ENCODE measurements at places on chromosomes 1 and 21. TPM values are rescaled to one million over a fixed set of nuclear protein-coding genes. Genes with fewer than 3 reads are reported as not detected.

DNA sequence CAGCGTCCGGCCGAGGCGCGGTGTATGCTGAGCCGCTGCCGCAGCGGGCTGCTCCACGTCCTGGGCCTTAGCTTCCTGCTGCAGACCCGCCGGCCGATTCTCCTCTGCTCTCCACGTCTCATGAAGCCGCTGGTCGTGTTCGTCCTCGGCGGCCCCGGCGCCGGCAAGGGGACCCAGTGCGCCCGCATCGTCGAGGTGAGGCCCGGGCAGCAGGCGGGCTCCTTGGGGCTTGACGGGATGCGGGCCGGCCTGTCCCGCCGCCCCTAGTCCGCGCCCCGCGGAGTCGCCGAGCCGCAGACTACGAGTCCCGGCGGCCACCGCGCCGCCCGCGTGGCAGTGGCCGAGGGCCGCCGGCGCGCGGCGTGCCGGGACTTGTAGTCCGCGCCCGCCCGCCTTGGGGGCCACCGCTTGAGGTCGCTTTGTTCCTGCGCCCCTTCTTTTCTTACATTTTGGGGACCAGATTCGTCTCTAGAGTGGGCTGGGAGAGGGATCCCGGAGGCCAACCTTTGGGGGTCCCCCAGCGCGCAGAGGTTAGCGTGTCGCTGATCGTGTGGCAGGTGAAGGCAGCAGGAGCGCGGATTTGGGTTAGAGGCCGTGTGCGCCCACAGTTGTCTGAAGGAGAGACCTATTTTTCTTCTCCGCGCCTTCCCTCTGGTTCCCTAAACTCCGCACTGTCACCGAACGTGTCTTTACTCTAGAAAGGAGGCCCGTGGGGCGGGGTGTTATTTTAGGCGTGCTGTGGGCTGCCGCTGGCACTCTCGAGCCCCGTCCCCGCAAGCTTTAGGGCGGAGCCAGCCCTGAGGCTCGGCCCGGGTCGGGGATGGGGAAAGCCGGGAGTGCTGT, 553 bp downstream of the CMPK1 start:
- peak; percentile 83 for DNase-seq

DNA sequence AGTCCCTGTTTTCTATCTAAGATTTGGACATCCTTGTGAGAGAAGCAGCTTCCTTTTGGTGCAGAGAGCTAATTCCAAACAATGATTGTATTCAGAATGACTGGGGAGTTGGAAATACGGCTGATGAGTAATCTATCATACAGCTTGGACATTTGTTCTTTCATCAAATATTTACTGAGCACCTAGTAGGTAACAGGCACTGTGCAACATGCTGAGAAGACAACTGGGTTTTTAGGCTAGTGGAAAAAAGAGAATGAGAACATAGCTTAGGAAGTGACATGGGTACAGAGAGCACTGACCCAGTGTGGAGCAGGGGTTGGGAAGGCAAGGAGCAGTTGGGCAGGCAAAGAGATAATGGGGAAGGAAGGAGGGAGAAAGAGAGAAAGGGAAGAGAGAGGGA, 87.5 kb downstream of the TBX19 start:
- no peak for DNase-seq

GRCh38 chr1:100713626-100714025, 5.9 kb upstream of the VCAM1 start:
- no peak for DNase-seq

DNA sequence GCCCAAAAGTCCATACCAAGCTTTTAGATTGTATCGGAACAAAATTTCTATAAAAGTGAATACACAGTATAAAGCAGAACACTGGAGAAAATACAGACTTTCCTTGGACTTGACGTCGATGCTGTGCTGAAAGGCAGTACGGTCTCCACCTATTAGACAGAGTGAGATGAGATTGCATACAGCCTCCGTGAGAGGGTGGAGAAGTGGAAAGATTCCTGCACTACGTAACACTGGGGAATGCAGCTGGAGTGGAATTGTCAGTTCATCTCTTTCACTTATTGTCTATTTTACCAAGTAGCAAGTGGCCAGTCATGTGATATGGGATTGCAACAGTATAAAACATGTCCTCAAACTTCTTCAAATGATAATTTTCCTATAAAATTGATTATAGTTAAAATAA, 209.5 kb downstream of the ZP4 start:
- no peak for DNase-seq

- no peak for DNase-seq
These were observed 1.0 kb downstream of the AURKAIP1 start for GRCh38 chr1:1373815-1374588.

DNA sequence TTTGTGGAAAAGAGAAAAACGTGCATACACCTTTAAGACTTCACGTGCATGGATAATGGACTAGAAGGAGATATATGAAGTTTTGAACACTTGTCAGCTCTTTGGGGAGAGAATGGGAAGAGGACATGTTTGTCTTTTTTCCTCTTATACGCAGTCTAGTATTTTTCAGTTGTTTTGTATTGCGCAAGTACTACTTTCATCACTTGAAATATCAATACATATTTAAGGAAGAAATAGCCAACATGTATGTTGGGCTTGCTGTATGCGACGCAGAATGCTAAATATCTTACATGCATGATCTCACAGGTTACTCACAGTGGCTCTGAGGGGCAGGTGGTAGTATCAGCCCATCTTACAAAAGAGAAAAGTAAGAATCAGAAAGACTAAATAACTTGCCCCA, 176.5 kb upstream of the RUNX1 start:
- DNase-seq = no peak

DNA sequence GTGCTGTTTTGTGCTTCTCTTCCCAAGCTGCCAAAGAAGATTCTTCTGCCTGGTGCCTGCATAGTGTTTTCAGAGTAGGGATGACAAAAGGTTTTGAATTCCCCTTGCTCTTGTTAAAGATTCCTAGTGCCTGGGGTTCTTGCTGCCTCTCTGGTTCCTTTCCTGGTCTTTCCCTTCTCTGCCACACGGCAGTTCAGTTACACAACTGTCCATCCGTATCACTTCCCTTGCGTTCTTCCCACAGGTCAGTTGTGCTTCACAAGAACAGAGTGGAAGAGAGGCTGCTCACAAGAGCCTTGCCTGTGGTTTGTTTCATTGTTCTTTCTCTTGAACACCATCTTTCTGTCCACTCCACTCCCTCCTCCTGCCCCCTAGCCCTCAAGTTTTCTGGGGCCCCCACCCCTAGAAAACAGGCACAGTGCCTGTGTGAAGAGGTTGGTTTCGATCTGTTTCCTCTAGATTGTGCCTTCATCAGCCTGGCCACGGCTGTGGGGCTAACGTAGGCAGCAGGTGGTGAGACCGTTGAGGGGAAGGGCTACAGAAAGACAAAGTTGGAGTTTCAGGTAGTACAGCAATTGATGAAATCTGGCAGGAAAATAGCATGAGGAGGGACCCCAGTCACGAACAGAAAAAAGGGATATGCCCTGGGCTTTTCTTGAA, 5.8 kb downstream of the VASH2 start:
- no peak for DNase-seq

The ZNF697 gene
- total RNA-seq = 13.3 TPM

The CHI3L1 gene
- 0.21 TPM for total RNA-seq

The PDE4B gene
- total RNA-seq = 45.6 TPM
